ENCODE measurements at places on chromosomes 13 and 19.

- DNase-seq, result no peak
Measured at GRCh38 chr13:97441368-97441767, 7.4 kb downstream of the RAP2A start.

DNA sequence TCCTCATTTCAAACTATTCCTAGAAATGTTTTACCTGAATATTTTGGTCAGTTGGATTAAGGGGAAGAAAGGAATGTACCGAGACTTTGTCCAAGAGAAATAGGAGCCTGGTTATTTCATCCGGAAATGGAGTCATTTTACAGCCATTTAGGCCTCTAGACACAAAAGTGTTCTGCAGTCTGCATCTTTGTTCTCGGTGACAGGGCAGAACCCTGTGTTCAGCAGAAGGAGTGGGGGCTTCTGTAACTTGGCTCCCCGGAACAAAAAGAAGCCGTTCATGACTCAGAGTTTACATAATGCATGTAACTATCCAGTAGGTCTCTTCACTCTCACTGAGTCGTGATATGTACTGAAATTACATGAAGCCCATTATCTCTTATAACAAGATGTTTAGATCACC, 21.6 kb upstream of the FNDC3A start:
- DNase-seq, result no peak

DNA sequence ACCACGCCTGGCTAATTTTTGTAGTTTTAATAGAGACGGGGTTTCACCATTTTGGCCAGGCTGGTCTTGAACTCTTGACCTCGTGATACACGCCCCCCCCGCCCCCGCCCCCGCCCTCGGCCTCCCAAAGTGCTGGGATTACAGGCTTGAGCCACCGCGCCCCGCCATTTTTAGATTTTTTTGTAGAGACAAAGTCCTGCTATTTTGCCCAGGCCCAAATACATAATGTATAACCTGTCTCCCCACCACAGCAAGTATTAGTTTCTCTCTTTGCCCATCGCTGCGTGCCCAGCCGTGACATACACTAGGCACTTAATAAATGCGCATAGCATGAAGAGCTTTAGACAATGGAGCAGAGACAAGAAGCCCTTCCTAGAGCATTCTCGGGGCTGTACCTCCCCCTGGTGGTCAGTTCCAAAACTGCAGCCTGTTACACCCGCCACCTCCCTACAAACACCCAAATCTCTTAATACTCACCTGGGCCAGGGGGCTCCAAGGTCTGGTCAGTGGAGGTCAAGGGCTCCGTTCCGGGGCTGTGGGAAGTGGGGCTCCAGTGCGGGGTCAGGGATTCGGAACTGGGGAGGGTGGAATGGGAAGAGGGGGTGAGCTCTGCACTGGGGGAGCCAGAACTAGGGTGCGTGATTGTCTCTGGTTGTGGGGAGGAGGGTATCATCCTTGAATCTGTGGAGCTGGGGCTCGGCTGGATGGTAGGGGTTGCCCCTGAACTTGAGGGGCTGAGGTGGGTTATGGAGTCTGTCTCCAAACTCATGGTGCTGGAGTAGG, 22.5 kb downstream of the IQCN start:
- peak; percentile 85 for DNase-seq

DNA sequence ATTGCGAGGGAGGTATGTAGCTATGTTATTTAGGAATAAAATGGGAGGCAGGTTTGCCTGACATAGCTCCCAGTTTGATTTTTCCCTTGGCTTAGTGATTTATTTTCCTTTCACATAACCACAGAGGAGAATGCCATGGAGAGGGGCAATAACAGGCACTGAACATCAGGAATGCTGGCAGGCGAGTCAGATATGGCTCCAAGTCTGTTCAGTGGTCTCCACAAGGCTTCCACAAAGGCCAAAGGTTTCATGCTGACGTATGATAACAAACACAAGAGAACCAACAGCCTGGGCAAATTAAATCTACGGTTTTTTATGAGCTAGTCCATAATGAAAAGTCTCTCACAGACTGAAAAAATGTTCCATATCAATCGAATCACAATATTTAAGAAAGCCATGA, 66.7 kb downstream of the SUCLA2 start:
- DNase-seq, result no peak

DNA sequence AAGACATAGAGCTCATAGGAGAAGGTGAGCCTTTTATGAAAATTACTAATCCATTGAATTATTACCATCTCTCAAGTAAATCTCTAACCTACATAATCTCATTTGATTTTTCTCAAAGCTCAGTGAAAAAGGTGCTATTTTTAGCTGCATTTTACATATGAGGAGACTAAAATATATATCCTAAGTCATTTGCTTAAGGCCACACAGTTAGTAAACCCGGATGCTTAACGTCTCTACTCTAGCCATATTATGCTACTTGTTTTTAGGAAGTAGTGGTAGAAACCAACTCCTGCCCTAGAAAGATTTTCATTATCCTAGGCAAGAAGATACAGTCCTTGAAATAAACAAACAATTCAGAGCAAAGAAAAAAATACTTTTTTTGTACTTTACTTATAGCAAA, 108.9 kb downstream of the RBM26 start:
- peak; percentile 39 for DNase-seq

- no peak for DNase-seq
Measured at GRCh38 chr19:1673645-1674292, 21.4 kb upstream of the TCF3 start.

DNA sequence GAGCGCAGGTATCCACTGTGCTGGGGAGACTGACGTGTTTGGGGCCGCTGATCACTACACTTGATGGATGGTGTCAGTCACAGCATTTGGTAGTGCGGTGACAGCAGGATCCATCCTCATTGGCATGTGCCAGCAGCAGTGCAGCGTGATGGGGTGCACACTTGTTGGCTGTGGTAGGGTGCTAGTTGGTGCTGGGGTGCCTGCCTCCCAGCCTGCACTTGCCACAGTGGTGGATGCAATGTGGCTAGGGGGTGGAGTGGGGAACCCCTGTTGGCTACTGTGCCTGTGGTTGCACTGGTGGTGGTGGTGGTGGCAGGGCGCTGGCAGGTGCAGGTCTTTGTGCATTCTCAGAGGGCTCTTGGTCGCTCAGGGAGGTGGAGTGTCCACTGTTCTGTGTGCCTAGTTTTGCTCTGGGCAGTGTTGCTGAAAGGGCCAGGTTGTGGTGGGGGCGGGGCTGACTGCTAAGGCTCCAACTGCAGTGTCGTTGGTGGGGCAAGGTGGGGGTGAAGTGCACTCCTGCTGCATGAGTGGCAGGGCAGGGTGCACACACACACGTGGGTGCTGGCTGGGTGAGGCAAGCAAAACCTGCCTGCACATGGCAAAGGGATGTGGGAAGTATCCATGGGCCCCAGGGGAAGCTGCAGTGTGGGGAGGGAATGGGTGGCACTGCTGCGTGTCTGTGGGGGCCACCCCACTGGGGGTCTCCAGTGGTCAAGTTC, 84.8 kb downstream of the ZMYM2 start:
- no peak for DNase-seq

- DNase-seq, result no peak
Measured at GRCh38 chr13:40514802-40515201, 151.6 kb downstream of the FOXO1 start.

DNA sequence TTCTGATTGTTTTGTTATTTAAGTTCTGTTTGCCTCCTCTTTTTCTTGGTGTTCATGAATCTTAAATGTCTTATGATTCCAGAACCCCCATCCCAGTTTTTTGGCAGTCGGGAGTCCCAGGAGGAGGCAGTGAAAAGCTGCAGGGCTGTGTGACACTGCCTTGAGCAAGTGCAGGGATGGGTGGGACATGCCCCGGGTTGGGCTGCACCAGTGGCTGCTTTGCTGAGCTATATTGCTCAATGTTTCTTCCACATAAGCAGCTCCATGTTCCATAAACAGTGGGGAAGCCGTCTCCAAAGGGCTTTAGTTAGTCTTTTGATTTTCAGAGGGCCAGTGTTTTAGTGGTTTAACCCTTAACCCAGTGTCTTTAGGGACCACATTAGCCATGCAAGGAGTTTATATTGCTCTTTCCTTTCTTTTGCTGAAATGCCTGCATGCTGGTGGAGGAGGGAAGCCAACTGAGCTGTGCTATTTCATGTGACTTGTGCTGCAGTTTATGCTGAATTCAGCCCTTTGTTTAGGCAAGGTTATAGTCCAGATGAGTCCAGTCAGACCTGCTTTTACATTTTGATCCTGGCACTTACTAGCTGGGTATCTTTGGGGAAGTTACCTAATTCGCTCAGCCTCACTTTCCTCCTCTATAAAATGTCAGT, 13.1 kb downstream of the ATP8A2 start:
- no peak for DNase-seq

- peak; percentile 99 for DNase-seq
Measured at GRCh38 chr19:49746206-49746958, 16.7 kb downstream of the TSKS start.

- no peak for DNase-seq
Measured at GRCh38 chr13:46536341-46536740, 16.6 kb upstream of the LRCH1 start.

DNA sequence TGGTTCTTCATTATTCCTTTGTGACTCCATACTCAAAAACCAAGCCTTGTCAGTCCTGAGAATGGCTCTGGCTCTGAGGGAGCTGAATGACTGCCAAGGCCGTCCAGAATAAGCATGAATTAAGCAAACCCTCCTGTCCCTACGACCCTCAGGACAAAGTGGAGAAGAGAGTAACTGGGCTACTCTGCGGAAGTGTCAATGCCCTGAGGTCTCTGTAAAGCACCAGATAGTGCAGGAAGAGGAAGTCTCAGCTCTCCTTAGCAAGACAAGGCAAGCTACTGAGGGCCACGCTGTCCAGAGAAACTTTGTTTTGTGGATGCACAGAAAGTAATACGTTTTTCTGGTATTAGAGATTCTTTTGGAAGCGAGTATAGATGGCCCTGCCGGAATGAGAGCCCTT, 94.1 kb downstream of the RNASEH2B start:
- no peak for DNase-seq

GRCh38 chr13:106109391-106109791, 426.1 kb downstream of the EFNB2 start:
- DNase-seq, result no peak

DNA sequence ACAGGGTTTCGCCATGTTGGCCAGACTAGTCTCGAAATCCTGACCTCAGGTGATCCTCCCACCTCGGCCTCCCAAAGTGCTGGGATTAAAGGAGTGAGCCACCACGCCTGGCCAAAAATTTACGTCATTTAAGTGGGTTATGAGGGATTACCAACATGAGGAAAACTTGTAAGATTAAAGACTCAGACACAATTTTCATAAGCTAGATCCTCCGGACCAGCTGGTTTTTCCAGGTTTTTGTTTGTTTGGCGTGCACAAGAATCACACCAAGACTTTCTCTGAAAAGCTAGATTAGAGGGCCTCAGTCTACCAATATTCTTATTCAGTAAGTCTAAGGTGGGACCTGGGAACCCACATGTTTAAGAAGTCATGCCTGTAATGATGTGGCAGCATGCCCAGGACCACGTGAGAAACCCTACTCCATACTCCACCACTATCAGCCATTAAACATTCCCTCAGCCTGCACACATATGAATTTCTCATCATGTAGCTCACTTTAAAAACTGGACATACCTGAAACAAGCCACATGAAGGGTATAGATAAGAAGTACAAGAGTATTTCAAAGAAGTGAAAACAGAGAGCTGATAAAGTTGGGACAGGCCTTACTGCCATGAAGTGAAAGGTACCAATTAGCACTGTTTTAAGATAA, 25.7 kb downstream of the DIAPH3 start:
- DNase-seq, result no peak

DNA sequence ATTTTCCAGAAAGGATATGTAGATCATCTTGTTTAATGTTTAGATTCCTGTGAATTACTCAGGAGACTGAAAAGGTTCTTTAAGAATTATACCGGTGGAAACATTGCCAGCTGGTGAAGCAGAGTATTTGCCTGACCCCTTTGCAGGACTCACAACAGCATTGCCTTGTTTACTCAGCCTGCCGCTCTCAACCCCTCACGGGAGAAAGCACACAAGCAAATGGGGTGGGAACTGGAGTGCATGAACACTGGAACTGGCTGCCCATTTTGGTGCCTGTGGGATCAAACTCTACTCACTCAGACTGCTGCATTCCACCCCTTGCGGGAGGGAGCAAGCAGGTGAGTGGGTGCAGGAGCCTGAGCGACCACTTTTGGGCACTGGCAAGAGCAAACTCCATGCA, 804.7 kb upstream of the SLITRK1 start:
- DNase-seq, result no peak

DNA sequence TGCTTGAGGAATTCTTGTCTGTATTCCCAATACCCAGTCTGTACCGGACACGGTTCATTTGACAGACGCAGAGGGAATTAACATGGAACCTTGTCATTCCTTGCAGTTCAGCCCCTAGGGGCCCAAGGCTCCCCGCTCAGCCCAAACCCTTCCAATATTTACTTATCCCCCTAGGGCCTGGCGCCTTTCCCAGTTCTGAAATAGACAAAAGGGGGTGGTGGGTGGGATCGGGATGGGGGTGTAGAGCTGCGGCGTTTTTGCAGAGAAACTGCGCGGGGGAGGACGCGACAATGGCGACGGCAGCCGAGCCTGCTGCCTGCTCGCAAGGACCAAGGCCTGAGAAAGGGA, 583 bp downstream of the AKAP8L start:
- DNase-seq, result no peak

DNA sequence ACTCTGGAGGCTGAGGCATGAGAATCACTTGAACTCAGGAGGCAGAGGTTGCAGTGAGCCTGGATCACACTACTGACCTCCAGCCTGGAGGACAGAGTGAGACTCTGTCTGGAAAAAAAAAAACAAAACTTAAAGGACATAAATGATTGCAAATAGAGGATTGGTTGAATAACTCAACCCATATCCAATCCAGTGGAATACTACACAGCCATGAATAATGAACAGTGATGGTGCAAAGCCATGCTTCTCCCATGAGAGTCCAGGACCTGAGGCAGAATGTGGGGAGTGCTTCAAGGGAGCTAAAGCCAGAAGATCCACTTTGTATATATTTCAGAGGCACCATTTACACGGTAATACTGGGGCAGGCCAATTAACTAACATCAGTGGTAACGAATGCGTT, 2.2 kb upstream of the CEACAM18 start:
- DNase-seq, result no peak

GRCh38 chr13:80783926-80784565, 443.1 kb upstream of the SPRY2 start:
- DNase-seq, result peak; percentile 10

Measured in NAMALWA (cell line).